C1 segment of cervical spinal cord (tissue), 14 donors: ENCODE measurements at places on chromosomes 13 and 19.

- no peak for DNase-seq
Observed at GRCh38 chr13:26695360-26695705, 65.3 kb downstream of the GPR12 start.

GRCh38 chr13:26864576-26864975 is 104.0 kb upstream of the GPR12 start:
- DNase-seq: no peak

- DNase-seq: no peak
Observed at GRCh38 chr13:79722885-79723445, 242.0 kb downstream of the NDFIP2 start.

GRCh38 chr13:34361560-34361959 is 543.6 kb downstream of the RFC3 start:
- DNase-seq: no peak

DNA sequence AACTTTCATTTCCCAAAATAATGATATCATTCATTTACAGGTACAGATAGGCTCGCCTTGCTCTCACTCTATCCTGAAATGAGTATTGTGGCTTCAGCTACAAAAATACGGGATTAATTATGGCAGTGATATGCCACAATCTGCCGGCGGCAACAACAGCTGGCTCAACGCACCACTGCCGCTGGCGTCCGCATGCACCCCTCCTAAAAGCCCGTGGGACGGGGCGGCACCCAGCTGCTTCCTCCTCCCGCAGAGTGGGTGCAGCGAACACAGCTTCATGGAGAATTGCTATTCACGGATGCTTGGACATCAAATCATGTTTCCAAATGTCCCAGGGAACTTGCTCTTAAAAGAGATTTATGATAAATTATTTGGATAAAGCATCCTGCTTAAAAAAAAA is 266.8 kb downstream of the TEX29 start:
- DNase-seq: no peak

DNA sequence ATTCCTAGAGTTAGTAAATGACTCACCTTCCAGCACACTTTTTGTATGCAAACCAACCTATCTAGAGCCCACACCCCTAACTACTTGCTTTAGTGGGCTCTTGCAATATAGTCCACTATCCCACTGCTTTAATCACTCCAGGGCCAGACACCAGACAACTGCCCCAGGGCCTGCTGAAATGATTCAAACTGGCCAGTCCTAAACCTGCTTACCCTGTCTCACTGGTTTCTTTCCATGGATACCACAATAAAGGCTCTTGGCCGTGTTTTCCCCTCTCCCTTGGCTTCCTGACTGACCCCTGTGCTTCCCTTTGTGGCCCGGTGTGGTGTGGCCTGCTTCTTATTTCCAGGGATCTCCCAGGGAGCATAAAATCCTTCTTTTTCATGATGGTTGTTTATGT is 14.6 kb downstream of the HS6ST3 start:
- DNase-seq: no peak

DNA sequence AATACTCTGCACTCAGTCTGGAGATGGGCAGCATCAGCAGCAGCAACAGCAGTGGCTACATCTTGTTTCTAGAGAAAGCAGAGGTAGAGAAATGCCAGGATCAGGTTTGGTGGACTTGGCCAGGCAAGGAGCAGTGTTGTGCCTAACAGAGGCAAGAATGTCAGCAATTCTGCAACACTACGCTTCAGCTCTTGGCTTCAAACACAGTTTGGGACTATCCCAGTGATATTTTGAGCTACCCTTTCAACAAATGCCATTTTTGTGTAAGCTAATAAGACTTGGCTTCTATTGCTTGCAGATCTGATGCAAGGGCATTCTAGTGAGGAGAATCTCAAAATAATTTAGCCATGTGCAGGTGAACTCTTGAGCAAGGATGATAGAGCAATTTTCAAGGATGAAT is 271.3 kb downstream of the PCDH20 start:
- peak; percentile 11 for DNase-seq

- DNase-seq: no peak
Observed at GRCh38 chr13:99022941-99023340, 45.1 kb upstream of the DOCK9 start.

- no peak for DNase-seq
Observed at GRCh38 chr19:5001615-5002014, 32.7 kb downstream of the KDM4B start.

DNA sequence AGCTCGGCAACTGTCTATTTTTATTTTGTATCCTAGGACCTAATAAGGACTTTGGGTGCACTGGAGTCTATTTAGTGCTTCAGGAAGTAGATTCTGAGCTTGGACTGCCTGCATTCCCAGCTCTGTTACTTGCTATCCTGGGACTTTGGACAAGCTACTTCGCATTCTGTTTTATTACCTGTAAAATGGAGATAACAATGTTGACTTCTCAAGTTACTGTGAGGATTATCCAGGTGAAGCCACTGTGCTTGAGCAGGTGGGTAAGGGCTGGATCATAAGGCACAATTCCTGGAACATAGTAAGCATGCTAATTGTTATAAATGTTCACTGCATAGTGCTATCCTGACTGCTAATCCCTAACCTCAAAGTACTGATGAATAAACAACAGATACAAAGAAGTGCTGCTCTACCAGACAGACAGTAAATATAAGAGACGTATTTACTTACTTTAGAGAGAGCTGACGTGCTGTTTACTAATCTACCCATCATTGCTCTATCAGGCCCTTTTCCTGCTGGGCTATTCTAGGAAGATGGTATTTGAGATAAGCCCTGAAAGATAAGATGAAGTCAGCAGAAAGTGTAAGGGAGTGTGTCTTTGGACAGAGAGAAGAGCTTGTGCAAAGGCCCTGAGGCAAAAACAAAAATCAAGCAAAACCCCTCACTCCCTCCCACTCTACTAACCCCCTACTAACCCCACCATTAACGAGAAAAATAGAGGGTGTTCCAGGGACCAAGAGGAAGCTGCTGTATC is 50.8 kb upstream of the FLT1 start:
- no peak for DNase-seq

DNA sequence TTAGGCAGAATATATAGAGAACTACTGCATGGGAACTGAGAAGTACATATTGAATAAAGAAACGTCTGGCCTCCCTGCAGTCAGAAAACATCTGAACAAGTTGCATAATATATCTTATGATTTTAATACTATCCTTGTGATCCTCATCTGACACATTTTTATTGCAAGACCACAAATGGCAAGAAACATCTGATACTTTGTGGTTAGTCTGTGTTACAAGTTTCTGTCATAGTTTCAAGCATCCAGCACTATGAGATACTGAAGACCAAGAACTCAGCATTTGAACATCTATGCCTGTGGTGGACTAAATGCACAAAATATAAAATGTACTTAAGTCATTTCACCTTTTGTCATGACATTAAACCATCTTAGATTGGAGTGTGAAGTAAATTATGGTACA is 1175.8 kb upstream of the MIR17HG start:
- no peak for DNase-seq

GRCh38 chr13:75514080-75514995 is 23.3 kb downstream of the COMMD6 start:
- no peak for DNase-seq

GRCh38 chr13:22936228-22936627 is 244.6 kb upstream of the SGCG start:
- DNase-seq: no peak

GRCh38 chr13:71149046-71149445 is 718.0 kb downstream of the DACH1 start:
- DNase-seq: no peak

- no peak for DNase-seq
Observed at GRCh38 chr19:3480383-3481091, at the start of gene SMIM24. Gene SMIM24 (minus strand): TSS chr19:3480525. CDS start chr19:3480463, 62 bp downstream.

GRCh38 chr13:73880365-73880764 is 253.8 kb downstream of the KLF12 start:
- DNase-seq: no peak

- no peak for DNase-seq
Observed at GRCh38 chr13:112446347-112446861, 70.2 kb downstream of the SPACA7 start.

- DNase-seq: no peak
Observed at GRCh38 chr13:113273851-113274590, 23.0 kb upstream of the LAMP1 start.

- no peak for DNase-seq
Observed at GRCh38 chr13:99031832-99032231, 54.0 kb upstream of the DOCK9 start.

- DNase-seq: no peak
Observed at GRCh38 chr19:56562766-56563165, 4.5 kb upstream of the ZNF470 start.

DNA sequence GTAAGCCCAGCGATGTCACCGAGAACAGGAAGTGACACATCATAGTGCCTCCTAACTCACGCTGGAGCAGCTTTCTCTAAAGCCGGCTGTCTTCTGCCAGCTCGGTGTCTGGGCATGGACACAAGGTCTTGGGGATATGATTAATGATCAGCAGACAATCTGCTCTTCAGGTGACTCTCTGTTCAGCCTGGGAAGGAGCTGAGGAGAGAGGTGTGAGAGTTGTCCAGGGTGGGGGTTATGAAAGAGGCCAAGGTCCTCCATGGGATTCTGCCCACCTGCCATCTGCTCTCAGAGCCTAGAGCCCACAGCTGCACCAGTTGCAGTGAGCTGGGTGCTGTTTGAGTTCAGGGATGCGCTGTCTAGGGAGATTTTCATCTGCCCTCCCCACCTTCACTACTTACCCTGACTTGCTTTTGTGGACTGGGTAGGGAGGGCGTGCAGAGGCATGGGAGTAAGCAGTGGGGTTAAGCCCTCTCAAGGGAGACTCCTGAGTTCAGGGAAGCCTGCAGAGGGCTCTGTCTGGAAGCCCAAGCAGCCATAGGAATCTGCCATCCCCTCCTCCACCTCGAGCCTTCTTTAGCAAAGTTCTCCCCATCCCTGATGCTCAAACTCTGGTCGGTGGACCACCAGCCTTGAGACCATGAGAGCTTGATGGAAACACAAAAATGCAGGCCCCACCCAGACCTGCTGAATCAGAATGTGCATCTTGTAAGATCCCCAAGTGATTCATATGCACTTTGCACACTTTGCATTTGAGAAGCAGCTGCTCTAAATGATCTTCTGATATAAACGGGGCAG is 539.7 kb downstream of the RFC3 start:
- DNase-seq: no peak

- DNase-seq: no peak
Observed at GRCh38 chr19:13207846-13208671, 57.8 kb downstream of the IER2 start.

GRCh38 chr19:56125806-56126590 is 4.9 kb upstream of the ZNF787 start:
- DNase-seq: no peak

DNA sequence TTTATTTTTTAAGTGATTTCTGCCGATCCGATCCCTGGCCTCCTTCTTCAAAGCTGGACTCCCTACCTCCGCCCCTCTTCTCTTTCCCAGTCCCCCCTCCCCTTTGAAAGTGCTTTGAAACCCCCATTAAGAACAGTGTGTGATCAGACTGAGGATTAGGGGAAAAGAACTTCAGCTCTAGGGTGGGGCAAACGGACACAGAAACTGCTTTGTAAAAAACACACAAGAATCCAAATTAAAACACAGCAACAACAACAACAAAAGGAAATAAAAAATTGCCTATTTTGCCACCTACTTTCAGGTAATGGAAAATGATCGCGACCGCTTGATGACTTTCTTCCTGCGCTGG is 1.4 kb downstream of the SPRY2 start:
- no peak for DNase-seq

- DNase-seq: no peak
Observed at GRCh38 chr19:49546825-49547565, 19.2 kb downstream of the RCN3 start.

GRCh38 chr13:113576597-113576996 is 8.0 kb upstream of the TFDP1 start:
- DNase-seq: no peak

- no peak for DNase-seq
Observed at GRCh38 chr13:22114630-22115311, 443.9 kb downstream of the FGF9 start.

DNA sequence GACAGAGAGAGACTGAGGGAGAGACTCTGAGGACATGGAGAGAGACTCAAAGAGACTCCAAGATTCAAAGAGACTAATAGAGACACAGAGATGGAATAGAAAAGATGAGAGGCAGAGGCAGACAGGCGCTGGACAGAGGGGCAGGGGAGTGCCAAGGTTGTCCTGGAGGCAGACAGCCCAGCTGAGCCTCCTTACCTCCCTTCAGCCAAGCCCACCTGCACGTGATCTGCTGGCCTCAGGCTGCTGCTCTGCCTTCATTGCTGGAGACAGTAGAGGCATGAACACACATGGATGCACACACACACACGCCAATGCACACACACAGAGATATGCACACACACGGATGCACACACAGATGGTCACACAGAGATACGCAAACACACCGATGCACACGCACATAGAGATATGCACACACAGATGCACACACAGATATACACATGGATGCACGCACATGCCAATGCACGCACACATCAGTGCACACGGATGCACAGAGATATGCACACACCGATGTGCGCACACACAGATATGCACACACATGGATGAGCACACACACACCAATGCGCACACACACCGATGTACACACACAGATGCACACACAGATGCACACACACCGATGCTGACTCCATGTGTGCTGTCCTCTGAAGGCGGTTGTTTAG is 3.3 kb upstream of the F10 start:
- no peak for DNase-seq

GRCh38 chr19:38880882-38881609 is 3.0 kb upstream of the RINL start:
- DNase-seq: no peak
